ENCODE measurements at places on chromosomes 5 and 9.

- no peak for DNase-seq
These were observed 45.3 kb upstream of the ACTBL2 start for GRCh38 chr5:57527870-57528269.

DNA sequence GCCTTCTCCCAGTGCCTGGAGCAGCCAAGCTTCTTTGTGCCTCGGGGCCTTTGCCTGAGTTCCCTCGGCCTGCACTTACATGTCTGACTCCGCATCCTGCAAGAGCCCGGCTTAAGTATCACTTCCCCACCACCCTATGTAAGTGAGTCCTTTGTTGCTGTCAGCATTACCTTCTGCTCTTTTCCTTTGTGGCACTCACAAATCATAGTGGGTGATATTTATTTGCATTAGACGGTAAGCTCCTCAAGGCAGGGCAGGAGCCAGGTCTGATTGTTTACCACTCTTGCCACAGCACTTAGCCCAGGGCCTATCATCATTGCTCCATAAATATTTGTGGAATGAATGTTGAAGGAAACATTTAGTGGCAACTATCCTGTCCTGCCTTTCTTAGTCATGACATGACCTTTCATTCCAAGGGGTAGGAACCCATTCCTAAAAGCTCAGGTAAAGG, 4.8 kb downstream of the GM2A start:
- peak; percentile 88 for DNase-seq

GRCh38 chr5:108451269-108451668, 69.4 kb upstream of the FBXL17 start:
- no peak for DNase-seq

GRCh38 chr5:154370813-154371212, 75.0 kb upstream of the SAP30L start:
- DNase-seq, result no peak

- DNase-seq, result no peak
These were observed 9.9 kb upstream of the CD180 start for GRCh38 chr5:67206461-67206860.

DNA sequence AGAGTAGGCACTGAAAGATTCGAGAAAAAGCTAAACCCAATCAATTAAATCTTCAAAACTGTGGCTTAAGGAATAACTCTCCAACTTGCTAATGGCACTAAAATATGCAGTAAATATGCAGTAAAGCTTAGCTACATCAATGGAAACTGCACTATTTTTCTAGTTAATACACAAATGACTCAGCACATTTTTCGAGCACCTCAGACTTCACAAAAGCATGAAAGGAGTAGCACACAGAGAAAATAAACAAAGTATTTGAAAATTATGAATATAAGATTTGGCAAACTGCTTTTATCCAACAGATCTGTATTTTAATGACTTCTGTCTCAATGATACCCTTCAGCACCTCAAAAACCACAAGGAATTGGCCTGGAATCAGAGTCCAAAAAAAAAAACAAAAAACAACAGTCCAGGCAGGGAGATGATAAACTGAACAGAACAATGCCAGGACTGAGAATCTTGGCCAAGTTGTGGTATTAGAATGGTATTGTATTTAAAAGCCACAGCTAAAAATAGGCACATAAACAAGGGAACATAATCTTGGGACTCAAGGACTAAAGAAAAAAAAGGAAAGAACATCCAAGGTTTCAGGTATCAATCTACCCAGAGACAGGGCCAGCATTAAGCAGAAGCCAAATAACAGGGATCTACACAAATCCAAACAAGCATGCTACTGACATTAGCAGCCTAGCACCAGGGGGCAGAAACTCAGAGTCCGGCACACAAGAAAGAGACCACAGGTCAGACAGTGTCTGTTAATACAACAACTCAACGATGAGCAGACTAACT, 21.4 kb downstream of the TMEM245 start:
- DNase-seq, result peak; percentile 82

- DNase-seq, result no peak
These were observed 173.8 kb downstream of the AUH start for GRCh38 chr9:91187965-91188344.

DNA sequence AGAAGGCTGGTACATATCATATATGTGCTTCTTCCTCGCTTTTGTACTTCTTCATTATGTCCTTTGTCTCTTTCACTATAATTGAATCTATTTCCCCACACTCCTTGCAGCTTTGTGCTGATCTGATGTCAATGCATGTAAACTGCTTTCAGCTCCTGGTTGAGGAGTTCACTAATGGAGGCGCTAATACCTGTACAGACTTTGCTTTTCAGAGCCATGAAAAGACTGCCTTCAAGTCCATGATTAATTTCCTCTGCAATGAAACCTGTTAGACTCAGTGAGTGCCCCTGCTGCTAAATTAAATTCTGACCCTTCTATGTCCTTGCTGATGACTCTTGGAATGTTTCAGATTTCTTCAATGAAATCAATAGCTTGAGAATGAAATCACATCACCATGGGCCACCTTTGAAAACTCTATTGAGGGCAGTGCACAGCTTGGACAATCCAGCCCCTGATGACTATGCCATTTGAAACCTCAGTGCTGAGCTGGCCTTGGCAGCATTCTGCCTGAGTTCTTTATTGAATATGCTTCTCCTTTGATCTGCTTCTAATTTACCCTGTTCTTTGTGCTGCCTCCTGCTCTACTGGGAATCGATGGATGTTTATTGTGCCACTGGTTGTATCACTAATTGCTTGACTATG, 358.2 kb upstream of the DMAC1 start:
- DNase-seq, result no peak

GRCh38 chr9:88536023-88536324, 996 bp downstream of the NXNL2 start:
- peak; percentile 64 for DNase-seq

- no peak for DNase-seq
These were observed 137.8 kb upstream of the RGMB start for GRCh38 chr5:98635656-98636055.

- peak; percentile 12 for DNase-seq
These were observed 30.2 kb upstream of the CEP72 start for GRCh38 chr5:581941-582340.

- DNase-seq, result peak; percentile 93
These were observed 1.0 kb upstream of the ACSL6 start for GRCh38 chr5:132012371-132013005.

DNA sequence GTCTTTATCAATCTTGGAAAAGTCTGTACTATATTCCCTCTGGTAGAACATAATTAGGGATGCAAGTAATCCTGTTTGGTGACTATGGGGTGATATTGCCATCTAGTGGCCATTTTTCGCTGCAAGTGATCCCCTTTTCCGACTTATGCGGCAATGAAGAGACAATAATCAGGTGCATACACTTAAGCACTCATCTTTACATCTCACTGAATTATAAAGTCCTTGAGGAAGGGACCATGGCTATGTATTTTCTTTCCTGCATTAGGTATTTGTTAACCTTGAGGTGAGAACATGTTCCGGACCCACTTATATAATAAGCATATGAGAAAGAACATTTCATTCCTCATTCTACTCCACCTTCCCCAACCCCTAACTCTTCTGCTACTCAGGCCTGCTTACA, 19.6 kb upstream of the LIX1 start:
- peak; percentile 78 for DNase-seq

GRCh38 chr9:16196206-16196605, 643.4 kb downstream of the CCDC171 start:
- DNase-seq, result no peak

- DNase-seq, result peak; percentile 57
These were observed 25.8 kb upstream of the HSD17B3 start for GRCh38 chr9:96327694-96328352.

DNA sequence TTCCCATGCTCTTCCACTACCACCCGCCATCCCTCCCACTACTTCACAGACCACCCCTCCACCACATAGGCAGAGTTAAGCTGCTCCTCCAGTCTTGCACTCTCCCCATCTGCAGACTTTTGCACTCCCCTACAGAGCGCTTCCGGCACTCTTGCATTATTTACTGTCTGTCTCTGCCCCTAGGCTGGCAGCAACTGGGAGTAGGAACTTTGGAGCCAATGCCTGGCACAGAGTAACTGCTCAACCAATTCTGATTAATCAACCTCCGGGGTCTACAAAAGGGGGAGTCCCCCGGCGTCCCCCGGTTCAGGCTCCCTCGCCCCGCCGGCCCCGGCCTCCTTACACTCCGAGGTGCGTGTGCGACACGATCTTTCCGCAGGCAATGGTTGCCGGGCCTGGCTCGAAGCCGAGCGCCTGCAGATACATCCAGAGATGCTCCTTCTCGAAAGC, 498 bp downstream of the HAUS6 start:
- DNase-seq, result no peak

- no peak for DNase-seq
These were observed 120.9 kb upstream of the TARS1 start for GRCh38 chr5:33319841-33320240.

GRCh38 chr5:30581198-30581935, 612.1 kb upstream of the CDH6 start:
- DNase-seq, result no peak

- DNase-seq, result peak; percentile 96
These were observed at the start of gene RPS14 for GRCh38 chr5:150449517-150450339. Gene RPS14 (minus strand): TSS chr5:150449739. CDS start chr5:150447733, 2,006 bp downstream.

GRCh38 chr5:40389591-40389990, 290.1 kb upstream of the PTGER4 start:
- DNase-seq, result no peak

DNA sequence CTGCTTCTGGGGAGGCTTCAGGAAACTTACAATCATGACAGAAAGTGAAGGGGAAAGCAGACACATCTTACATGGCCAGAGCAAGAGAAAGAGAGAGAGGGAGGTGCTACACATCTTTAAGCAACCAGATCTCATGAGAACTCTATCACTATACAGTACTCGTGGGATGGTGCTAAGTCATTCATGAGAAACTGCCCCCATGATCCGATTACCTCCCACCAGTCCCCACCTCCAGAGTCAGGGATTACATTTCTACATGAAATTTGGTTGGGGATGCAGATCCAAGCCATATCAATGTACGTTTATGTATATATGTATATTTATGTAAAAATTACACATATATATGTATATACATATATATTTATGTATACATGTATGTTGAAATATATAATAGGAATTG, 54.4 kb upstream of the CCDC112 start:
- DNase-seq, result no peak

DNA sequence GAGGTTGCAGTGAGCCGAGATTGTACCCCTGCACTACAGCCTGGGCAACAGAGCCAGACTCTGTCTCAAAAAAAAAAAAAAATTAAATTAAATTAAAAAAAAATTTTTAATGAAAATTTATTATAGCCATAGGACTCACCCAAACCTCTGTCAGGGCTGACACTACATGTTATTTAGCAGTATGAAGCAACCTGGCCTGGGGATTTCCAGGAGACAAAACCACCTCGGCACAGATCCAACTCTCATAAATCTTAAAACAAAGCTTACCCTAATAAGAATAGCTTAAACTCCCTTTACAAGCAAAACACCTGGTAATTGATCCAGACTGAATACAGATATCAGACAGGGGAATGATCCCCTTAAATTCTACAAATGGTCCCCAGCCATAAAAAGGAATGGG, 38.4 kb downstream of the PPP1R2B start:
- no peak for DNase-seq

DNA sequence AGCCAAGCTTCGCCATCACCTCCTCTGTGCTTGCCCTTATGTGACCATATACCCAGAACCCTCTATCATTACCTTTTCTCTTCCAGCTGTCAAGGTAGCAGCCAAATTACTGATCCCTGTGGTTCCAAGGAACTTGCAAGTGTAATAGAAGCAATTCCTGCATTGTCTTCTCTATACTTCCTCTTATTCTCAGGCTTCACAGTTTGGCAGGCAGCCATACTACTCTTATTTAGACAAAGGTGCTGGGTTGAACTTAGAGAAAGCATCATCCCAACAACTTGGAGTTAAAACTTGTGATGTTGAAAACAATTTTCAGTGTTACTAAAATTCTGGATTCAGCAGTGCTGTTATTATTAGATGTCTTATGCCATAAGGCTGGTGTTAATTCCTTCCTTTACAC, 93.2 kb downstream of the NLN start:
- no peak for DNase-seq

DNA sequence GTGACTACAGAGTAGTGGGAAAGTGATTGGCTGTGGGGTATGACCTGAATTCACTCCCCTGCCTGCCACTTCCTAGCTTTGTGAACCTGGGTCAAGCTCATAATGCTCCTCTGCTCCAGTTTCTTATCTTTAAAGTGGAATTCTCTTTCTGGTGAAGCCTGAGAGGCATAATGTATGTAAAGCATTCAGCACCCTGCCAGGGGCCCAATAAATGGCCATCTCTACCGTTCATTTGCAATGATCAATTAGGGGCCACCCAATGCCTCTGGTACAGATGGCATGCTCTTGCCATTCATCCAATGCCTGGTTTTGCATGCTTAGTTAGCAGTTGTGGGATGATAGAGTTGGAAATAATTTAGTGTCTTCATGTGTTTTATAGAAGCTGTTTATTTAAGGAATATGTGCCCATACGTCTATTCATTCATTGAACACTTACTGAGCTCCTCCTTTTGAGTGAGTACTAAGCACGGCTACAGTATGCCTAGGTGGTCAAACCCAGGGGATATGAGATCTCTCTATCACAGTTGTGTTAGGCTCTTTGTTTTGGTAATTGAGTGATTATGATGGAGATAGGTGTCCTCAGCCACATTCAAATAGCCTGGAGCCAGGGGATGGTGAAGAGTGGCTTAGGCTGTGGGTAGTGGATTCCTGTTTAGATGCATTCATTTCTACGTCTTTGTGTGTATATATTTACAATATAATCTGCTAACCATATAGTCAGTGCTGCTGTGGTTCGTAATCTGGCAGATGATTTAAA, 15.3 kb downstream of the ZNF462 start:
- no peak for DNase-seq

DNA sequence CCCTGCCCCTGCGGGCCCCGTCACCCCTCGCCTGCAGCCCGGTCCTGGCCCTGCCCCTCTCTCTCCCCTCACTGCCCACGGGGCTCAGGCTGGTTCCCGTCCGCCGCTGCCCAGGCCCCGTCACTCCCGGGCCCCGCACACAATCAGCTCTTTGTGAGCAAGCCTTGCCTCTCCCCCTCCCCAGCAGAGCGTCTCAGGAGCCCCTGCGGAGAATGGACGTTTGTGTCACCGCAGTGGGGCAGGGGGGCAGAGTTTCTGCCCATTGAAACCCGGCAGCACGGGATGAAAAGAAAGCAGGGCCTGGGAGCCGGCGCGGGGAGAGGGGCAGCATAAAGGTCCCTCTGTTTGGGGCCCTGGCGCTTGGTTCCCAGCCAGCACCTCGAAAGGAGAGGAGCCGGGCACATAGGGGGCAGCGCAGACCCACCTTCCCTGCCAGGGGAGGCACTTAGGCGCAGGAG, 13.5 kb upstream of the NUP214 start:
- peak; percentile 80 for DNase-seq
